ENCODE measurements at places on chromosomes 2 and 18.

- peak; percentile 39 for DNase-seq
Observed at GRCh38 chr2:189521699-189522434, 58.7 kb downstream of the SLC40A1 start.

GRCh38 chr2:79294994-79295393, 135.4 kb upstream of the REG3A start:
- DNase-seq: no peak

DNA sequence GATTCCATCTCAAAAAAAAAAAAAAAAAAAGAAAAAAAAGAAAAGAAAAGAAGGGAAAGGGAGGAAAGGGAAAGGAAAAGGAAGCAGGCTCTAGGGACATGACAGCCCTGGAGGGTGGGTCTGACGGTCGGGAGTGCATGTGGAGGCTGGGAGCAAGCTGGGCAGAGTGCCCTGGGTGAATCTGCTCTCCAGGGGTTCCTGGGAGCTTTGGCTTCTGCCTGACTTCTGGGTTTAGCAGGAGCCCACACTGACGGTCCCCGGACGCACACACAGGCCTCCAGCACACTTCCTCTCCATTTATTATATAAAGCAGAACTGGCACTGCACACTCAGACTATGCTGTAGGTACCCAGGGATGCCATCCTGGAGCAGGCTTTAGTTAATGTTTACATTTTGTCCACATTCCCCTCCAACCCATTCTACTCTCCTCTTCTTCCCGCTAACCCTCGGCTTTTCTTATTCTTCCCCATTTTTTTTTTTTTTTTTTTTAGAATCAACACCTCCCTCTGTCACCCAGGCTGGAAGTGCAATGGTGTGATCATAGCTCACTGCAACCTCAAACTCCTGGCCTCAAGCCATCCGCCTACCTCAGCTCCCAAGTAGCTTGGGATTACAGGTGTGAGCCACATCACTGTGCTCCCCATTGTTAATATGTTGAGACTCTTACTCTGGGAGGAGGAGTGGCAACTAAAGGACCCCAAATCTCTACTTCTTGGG, 151.1 kb upstream of the SLC1A4 start:
- peak; percentile 81 for DNase-seq

DNA sequence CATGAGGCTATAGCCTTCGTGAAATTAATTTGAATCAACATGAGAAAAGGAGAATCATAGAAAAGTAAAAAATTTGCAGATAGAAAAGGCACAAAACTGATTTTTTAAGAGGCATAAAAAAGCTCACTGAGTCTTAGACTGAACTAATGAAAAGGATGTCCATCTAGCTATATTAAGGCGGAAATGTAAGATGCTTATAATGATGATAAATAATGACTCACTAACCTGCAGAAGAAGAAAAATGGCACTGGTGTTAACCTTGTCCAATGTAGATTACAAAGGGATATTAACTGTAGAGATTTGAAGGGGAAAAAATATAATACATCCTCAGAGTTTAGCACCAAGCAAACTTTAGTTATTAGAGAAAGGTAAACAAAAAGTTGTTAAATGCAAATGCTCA, 1098.0 kb upstream of the DDX18 start:
- no peak for DNase-seq

DNA sequence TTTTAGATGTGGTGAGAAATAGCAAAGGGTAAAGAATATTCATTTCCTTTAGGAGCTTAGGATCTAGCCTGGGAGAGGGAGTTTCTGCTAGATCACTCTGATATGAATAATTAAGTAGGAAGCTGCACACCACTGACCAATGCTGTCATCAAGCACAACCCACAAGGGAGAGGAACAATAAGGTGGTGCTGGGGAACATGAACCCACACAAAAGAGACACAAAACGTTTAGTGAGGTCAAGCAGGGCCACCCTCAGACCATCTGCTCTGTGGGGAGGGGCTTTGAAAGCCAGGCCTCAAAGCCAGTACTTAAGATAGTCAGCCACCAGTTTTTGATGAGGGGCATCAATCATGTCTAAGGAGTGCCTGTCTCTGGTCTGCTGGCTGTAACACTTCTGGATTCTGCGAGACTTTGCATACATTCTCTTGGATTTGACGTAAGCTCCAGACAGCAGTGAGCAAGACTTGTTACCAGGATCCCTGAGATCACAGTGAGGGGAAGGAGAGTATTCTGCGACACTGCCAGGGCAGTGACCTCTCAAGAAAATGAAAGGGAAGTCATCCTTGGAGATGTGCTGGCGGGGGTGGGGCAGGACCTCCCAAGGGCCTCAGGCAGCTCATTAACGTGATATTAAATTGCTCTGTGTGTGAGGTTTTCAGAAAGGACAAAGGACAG, 127.0 kb downstream of the CCBE1 start:
- no peak for DNase-seq

DNA sequence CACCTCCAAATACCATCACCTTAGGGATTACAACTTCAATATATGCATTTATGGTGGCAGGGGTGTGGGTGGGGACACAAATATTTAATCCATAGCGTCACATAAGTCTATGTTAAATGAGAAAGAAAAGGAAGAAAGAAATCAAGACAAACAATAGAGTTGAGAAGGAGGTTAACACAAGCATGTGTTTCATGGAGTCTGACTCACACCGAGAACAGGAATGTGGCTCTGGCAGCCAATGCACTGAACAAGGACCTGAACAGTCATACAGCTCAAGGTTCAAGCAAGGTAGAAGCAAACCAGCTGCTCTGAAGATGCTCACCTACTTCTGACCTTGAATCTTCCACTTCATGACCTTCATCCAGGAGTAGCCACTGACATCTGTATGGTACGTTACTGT, 36.2 kb upstream of the LPIN1 start:
- no peak for DNase-seq

DNA sequence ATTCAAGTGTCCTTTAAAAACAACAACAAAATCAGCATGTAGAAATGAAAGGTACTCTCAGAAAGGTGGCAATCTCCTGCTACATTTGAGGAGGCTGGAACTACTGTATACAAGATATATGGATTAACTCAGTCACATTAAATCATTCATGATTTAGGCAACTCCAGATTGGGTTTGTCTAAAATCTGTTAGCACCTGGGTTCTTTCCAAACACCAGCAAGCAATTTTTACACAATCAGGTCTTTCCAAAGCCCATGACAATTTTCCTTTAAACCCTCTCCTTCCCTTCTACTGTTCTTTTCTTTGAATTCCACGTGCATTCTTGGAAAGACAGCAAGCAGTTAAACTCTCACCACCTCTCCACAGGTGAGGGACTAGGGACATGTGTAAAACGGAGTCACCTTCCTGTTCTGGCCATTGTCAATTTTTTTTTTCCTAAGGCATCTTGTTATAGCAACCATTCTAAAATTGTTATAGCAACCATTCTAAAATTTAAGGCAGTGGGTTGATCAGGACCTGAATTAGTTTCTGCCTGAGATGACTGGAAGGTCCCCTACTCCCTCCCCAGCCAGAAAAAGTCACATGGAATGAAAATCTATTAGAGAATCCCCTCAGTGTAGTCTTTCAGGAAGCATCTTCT, 113.9 kb downstream of the ANKRD44 start:
- no peak for DNase-seq

DNA sequence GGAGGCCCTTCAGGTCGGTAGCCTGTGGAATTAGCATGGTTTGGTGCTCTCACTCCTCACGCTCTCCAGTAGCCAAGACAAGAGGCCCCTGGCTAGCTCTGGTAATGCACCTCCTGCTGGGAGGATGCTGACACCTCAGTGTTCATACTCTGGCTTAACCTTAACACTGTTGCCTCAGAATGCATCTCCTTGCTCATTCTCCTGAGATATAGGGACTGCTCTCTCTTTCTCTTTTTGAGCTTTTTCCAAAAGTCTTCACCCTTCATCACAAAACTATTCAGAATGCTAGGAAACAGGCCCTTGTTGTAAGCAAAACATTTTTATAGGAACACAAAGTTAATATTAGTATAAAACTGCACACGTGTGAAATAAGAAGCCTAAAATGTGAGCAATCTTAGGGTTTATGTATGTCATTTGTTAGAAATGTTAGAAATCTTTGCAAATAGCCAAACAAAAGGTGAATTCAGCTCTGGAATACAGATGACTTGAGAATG, 17.3 kb upstream of the IMPA2 start:
- DNase-seq: peak; percentile 35

DNA sequence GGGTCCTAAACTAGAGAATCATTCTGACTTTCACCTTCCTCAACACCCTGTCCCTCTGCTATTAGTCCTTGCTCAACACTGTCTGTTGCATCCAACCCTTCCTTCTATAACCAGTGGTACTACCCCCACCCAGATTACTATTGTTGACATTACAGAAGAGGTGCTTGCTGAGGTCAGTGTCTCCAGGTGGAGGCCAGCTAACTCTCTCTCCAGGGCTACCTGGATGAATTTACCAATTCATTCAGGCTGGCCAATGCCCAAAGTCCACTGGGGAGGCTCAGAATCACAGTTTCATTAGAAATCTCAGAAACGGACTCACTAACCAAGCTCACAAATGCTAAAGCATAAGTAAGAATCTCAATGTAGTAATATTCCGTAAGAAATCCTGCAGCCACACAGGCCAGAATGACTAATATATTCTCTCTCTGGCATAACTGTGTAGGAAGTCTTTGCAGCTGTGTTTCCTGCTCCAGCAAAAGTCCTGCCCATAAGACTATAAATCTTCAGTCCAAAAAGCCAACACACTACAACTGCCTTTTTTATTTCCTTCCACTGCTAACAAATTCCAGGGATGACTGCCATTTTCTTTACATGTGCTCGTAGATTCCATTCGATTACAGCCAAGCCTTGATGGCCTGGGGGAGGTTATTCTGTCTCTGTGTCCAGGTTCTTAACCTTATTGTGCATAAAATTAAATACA, 10.0 kb upstream of the TTR start:
- DNase-seq: no peak

DNA sequence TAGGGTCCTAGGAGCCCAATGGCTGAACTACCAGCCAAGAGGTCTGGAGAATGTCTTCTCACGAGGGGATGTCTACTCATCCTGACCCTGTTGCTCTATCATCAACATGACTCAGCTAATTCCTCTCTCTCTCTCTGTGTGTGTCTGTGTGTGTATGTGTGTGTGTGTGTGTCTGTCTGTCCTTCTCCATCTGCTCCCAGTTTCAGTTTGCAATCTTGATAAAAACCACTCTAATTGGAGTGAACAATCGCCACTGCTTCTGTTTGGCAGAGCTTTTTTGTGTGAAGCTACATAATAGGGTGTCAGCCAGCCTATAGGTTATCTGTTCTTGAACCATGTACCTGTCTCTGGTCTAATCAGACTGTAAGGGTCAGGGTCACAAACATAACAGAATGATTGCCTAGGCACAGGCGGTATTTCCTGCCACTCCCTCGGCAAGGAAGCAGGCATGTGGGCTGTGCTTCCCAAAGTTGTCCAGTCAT, 219.8 kb downstream of the SH3BP4 start:
- DNase-seq: no peak

DNA sequence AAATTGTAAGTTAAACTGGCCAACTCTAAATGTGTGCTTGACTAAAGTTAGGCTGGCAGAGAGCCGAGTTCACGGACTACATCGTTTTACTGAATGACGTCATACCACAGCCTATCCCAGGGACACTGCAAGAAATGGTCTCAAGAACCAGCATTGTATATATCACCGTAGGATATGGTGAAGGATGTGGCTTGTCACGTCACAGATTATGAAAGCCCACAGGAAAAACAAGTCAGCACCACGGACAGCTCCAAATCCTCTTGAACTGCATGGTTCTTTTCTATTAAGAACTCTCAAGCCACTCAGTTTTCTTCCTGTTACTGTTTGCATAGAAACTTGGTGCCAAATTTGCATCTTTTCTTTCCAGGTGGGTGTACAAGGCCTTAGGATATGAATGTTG, 85.1 kb upstream of the ACAA2 start:
- peak; percentile 80 for DNase-seq

DNA sequence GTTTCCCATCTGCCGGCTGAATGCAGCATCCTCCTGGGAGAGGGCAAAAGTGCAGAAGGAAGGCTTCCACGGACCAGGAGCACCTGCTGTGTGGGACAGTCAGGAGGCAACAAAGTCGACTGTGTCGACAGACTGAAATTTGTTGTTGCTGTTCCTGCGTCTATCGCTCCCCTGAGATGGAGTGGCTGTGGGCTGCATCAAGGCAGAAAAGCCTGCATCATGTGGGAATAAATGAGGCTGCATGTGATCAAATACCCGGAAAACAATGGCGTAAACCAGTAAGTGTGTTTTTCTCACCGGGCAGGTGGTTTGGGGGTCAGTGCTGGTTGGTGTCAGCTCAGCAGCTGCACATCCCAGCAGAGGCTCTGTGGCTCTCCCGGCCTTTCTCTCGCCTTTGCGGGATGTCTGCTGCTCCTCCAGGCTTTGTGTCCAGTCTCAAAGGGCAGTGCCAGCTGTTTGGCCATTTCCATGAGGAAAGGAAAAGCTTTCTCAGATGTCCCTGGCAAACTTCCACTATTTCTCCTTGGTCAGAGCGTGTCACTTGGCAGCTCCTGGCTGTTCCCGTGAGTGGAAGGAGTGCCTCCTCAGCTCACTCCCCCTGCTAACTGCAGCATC, 262.4 kb downstream of the NDUFA10 start:
- DNase-seq: no peak

- no peak for DNase-seq
Observed at GRCh38 chr2:105806996-105807395, 62.3 kb downstream of the NCK2 start.

- peak; percentile 16 for DNase-seq
Observed at GRCh38 chr2:166373951-166374350, 1.8 kb downstream of the SCN9A start.

DNA sequence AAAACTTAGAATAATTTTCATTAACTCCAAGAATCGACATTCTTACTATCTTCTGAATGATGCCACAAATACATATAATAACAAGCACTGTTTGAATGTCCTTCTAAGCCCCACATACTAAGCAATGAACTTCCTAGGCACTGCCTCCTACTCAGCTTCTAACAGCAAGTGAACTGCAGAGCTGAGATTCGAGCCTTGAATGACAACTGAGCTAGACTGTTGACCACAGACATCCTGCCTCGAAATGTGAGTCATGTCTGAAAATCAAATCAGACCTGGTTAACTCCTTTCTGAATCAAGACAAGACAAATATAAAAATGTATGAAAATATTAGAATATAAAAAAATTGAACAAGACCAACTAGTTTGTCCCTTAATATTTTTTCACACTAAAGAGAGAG, 108.1 kb downstream of the MYT1L start:
- peak; percentile 24 for DNase-seq

GRCh38 chr18:58400331-58400870, 228.5 kb downstream of the ALPK2 start:
- DNase-seq: no peak

GRCh38 chr2:239397931-239398471, 2.8 kb downstream of the HDAC4 start:
- DNase-seq: no peak

GRCh38 chr2:199968126-199968525, 12.7 kb downstream of the MAIP1 start:
- DNase-seq: no peak

GRCh38 chr2:73386342-73386868, 769 bp downstream of the ALMS1 start:
- DNase-seq: no peak

Measured in NB4 (cell line).